Transverse colon (tissue), 4 donors: ENCODE measurements at places on chromosomes 4 and X. TPM values are rescaled to one million over a fixed set of nuclear protein-coding genes. Genes with fewer than 3 reads are reported as not detected.
A peak's percentile ranks its signal among the peaks of the same experiment; 100 is the strongest.

- H3K27ac ChIP-seq = no peak overlapping the region
- H3K27me3 ChIP-seq = no peaks in the 10 kb centered on the region
- no peak overlapping the region for H3K4me3 ChIP-seq
- no peaks in the 10 kb centered on the region for H3K4me1 ChIP-seq
- no peak for DNase-seq
- no peaks in the 10 kb centered on the region for H3K36me3 ChIP-seq
These were observed 61.1 kb upstream of the DCTD start for GRCh38 chr4:182978152-182978827.

- H3K27ac ChIP-seq = no peak overlapping the region
- no peaks in the 10 kb centered on the region for H3K27me3 ChIP-seq
These were observed 5.7 kb downstream of the IL15 start for GRCh38 chr4:141642063-141642462.

DNA sequence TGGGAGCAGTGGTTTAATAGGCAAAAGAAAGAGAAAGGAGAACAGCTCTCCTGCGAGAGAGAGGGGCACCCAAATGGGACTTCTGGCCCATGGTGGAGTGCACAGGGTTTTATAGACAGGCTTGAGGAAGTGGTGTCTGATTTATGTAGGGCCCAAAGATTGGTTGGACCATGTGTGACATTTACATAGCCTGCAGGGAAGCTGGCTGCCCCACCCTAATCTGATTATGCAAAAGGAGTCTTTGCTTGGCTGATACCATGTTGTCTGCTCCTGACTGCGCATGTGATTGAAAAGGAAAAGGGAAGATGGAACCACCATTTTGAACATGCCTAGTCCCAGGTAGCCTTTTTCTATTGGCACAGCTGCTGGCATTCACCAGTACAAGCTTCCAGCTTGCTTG is 100.0 kb upstream of the DIPK2B start:
- H3K4me3 ChIP-seq = no peak overlapping the region
- H3K36me3 ChIP-seq = no peaks in the 10 kb centered on the region
- no peaks in the 10 kb centered on the region for H3K27me3 ChIP-seq
- DNase-seq = no peak
- no peaks in the 10 kb centered on the region for H3K4me1 ChIP-seq

DNA sequence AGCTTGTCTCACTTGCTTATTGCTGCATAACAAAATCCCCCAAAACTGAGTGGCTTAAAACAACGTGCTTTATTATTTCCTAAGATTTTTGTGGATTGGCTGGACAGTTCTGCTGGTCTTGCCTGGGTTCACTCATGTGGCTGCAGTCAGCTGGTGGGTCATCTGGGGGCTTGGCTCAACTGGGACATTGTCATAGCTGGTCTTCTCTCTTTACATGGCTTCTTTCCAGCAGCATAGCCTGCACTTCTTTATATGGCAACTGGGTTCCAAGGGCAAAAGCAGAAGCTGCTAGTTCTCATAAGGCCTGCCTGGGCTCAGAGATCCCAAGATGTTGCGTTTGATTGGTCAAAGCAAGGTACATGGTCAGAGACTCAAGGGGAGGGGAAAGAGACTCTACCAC is 33.7 kb upstream of the STAG2 start:
- no peaks in the 10 kb centered on the region for H3K4me1 ChIP-seq
- no peaks in the 10 kb centered on the region for H3K36me3 ChIP-seq
- DNase-seq = no peak

- H3K27me3 ChIP-seq = no peaks in the 10 kb centered on the region
- H3K4me3 ChIP-seq = no peak overlapping the region
- no peak overlapping the region for H3K27ac ChIP-seq
- DNase-seq = no peak
These were observed 9.2 kb downstream of the APBB2 start for GRCh38 chr4:41205130-41205529.

EVC gene
- total RNA-seq = 45.8 TPM

DNA sequence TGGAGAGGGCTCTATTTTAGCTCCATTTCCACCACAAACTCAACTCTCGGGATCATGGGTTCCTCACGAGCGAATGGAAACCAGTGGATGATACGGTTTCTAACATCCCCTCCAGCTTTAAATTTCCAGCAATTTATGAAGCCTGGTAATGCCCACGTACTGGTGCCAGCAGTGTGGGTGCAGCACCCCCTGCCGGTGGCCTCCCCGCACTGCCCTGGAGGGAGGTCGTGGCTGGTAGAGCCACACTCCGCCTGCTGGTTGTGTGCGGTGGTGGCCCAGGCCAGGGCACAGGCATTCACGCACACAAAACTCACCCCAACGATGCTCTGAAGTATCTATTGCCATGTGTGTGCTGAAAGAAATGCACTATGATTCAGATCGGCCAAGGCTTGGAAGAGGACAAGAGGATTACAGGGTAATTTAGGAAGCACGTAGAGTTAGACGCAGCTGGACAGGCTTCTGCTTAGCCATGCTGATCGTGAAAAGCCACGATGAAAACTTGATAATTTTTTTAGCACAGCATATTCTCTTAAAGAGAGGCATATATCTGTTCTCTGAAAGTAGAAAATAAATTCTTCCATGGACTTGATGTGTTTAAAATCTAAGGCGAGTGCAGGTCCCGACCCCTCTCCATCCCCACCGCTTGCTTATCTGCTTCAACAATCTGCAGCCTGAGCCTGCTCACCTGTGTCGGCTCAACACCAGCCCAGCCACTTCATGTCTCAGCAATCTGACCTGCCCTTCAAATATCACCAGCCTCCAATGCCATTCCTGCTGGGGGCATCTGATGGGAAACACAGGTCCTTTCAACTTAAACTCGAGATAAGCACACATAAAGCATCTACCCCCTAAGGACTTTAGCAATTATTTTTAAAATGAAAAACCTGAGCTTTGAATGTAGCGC is 59.1 kb downstream of the SCD5 start:
- DNase-seq = peak; percentile 81
- no peak overlapping the region for H3K27ac ChIP-seq
- no peak overlapping the region for H3K4me3 ChIP-seq
- H3K4me1 ChIP-seq = no peaks in the 10 kb centered on the region

GRCh38 chrX:4655743-4656142 is 942.3 kb upstream of the PRKX start:
- no peaks in the 10 kb centered on the region for H3K4me1 ChIP-seq
- no peak overlapping the region for H3K4me3 ChIP-seq
- H3K27me3 ChIP-seq = no peaks in the 10 kb centered on the region
- H3K27ac ChIP-seq = no peak overlapping the region
- DNase-seq = no peak

DNA sequence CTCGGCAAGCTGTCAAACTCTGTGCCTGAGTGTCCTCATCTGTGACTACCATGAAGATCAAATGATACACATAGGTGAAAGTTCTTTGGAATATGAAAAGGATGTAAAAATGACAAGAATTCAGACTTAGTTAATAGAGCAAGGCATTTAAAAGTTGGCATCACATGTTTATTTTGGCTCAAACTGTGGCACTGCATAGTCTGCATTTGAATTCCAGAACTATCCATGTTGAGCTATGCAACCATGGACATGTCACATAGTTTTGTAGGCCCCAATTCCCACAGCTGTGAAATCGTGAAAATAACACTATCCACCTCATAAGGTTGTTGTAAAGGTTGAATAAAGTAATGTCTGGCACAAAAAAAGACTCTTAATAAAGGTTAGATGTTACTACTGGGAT is 33.9 kb downstream of the AFF2 start:
- DNase-seq = no peak
- H3K27ac ChIP-seq = no peak overlapping the region
- no peaks in the 10 kb centered on the region for H3K36me3 ChIP-seq
- H3K4me1 ChIP-seq = no peaks in the 10 kb centered on the region
- H3K4me3 ChIP-seq = no peak overlapping the region
